ENCODE measurements at places on chromosomes 5 and 9.

GRCh38 chr5:10331341-10331796, 22.1 kb upstream of the MARCHF6 start:
- DNase-seq = no peak

DNA sequence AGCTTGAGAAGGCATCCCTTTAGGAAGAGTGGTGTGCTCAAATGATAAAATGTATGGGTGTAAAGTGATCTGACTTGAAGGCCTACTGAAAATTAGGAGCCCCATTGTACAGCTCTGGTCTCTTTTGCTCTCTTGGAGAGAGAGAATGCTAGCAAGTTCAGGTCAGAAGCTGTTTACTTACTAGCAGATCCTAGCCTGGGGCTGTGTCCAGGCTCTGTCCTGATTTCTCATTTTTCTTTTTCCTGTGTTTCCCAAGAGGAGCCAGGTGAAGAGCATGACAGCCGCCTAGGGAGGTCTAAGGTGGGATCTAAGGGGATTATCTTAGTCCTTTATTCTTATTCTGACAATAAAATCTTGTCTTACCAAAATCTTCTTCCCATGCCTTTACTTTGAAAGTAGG, 272.8 kb downstream of the NNT start:
- DNase-seq = no peak

DNA sequence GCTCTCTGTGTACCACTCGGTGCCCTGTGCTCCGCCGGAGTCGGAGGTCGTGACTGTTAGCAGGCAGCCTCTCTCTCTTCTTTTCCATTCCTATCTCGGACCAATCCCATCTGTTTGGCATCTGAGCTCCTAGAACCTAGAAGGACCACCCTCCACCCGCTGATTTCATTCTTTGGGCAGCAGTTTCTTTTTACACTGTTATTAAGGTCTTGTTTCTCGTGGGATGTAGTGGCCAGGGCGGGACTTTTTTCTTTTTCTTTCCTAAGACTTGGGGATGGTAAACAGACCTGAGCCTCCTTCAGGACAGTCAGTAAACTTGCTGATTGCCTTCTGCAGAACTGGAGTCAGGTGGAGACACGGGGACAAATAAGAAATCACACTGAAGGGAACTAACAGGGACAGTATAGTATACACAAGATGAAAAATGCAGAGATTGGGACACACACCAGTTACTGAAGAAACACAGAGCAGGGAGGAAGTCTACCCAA, 500 bp downstream of the URM1 start:
- no peak for DNase-seq

GRCh38 chr5:135913713-135914626, 18.3 kb upstream of the IL9 start:
- DNase-seq = no peak

- peak; percentile 43 for DNase-seq
Observed at GRCh38 chr9:75053869-75054268, 25.8 kb upstream of the CARNMT1 start.

DNA sequence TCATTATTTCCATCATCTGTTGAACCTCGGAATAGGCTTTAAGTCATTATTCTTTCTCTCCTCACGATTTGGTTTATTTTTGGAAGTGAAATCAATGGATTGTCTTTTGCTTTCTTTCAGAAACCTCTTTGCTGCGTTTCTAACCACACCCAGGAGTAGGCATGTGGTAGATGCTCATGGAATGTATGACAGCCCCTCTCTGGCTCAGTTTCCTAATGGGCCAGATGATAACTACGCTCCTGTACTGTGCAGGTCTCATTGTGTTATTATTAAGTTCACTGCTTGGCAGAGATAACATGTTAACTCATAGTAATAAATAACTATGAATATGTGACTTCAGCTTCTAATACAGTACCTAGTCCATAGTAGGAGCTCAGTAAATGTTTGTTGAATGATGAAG, 175.5 kb upstream of the KLF4 start:
- DNase-seq = no peak

- DNase-seq = no peak
Observed at GRCh38 chr9:6997330-6997729, 239.6 kb downstream of the KDM4C start.

DNA sequence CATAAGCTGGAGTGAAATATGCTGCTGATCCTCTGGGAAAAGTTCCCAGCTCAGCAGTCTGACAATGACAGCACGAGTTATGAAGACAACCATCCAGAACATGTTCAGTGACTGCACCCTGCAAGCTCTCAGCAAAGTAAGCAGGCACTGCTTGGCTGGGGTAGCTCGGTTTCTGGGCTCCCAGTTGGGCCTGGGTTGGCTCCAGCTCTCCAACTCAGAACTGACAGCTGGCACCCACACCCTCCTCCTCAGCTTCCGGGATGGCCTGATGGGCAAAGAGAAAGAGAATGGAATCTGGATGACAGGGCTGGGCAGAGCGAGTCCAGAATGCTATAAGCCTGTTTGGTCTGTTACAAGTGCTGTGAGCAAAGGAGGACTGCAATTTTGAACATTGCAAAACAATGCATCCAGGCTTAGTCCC, 185.0 kb downstream of the CSNK1G3 start:
- no peak for DNase-seq

GRCh38 chr5:30768056-30768690, 425.3 kb upstream of the CDH6 start:
- DNase-seq = no peak

DNA sequence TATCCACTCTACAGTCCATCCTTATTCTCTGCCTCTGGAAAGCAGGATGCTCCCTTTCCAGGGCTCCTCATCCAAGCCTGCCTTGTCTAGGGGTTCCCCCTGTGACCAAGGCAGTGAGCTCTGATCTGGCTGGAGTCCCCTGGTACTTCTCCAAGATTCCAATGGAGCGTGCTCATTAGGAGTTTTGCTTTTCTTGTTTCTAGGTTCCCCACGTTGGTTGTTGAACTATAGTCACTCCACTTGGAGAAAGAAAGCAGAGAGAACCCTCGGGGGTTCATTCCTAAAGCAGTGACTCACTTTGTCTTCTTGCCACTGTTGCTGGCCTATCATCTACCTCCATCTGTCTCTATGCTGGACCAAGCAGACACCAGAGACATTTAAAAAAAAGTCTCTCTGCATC, 192.6 kb downstream of the TLE4 start:
- no peak for DNase-seq

- no peak for DNase-seq
Observed at GRCh38 chr5:95723632-95724369, 7.3 kb upstream of the RHOBTB3 start.

All from activated B cell treated with CpG ODN at 0.5 μM for 24 hours (primary cell).